T47D (cell line): ENCODE measurements at places on chromosomes 5 and 9.
A peak's percentile ranks its signal among the peaks of the same experiment; 100 is the strongest.

- DNase-seq: peak; percentile 6
Measured at GRCh38 chr5:9924614-9925013, 294.5 kb upstream of the TAS2R1 start.

DNA sequence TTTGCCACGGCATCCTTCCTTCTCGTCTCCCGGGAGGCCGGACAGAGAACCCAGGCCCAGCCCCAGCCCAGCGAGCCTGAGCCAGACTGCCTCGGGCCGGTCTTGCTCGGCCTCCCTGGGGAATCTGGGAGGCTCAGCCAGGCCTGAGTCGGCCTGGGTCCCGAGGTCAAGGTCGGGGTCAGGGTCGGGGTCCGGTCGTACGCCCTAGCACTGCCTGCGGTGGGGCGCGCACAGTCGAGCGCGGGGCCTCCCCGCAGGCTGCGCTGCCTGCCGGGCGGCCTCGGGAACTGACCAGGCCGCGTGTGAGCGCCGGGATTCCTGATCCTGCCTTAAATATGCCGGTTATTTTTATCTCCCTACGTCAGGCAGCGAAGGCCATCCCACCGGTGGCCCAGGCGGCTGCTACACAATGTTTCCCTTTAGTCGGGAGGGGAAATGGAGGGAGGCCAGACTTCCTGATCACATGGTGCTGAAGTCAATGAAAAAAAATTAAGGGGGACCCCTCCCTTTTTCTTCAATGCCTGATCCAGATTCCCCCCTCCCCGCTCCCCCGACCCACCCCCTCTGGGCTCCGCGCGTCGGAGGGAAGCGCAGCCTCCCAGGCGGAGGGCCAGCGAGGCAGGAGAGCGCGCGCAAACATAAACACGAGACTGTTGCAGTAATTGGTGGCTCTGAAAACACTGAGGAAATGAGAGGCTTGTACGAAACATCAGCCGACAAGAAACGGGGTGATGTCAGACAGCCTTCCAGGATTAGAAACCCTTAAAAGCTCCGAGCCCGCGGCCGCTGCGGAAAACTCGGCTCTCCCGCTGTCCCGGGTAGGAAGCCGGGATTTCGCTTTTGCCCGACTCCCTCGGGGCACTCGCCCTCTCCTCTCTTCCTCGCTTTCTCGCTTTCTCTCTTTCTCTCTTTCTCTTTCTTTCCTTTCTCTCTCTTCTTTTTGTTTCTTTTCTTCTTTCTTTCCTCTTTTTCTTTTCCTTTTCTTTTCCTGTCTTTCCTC lies 148.2 kb upstream of the KLF4 start:
- DNase-seq: peak; percentile 44

DNA sequence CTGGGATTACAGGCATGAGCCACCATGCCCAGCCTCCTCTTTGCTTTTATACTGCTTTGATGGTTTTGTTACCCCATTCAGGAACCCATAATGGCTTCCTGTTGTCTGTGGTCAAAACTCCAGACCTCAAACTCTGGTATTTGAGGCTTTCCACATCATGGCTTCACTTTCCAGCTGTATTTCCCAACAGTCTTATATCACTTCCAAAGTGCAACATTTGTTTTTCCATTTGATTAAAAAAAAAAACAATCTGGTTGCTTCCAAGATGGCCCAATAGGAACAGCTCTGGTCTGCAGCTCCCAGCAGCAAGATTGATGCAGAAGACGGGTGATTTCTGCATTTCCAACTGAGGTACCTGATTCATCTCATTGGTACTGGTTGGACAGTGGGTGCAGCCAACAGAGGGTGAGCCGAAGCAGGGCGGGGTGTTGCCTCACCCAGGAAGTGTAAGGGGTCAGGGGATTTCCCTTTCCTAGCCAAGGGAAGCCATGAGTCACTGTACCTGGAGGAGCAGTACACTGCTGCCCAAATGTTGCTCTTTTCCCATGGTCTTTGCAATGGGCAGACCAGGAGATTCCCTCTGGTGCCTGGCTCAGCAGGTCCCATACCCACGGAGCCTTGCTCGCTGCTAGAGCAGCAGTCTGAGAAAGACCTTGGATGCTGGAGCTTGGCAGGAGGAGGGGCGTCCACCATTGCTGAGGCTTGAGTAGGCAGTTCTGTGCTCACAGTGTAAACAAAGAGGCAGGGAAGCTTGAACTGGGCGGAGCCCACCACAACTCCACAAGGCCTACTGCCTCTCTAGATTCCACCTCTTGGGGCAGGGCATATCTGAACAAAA lies 458.4 kb downstream of the KDM4C start:
- no peak for DNase-seq

GRCh38 chr9:76223749-76224340 lies 170.4 kb downstream of the RFK start:
- no peak for DNase-seq

- no peak for DNase-seq
Measured at GRCh38 chr5:389891-390622, 52.9 kb upstream of the EXOC3 start.

DNA sequence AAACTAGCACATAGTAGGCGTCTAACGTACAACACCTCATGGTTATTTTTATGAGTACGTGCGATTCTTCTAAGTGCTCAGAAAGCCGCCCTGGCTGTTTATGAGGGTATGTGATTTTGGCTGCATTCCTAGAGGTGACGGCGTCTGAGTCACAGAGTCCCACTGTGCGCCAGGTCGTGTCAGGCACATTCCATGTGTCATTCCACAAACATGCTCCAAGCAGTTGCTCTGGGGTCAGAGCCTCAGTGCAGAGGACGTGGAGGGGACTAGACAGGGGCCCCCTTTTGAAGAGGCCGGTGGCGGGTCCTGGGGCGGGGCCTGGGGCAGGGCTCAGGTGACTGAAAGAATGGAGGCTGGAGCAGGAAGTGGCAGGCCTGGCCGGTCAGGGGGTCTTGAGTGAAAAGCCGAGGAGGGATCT lies 51.9 kb downstream of the NEK6 start:
- no peak for DNase-seq

DNA sequence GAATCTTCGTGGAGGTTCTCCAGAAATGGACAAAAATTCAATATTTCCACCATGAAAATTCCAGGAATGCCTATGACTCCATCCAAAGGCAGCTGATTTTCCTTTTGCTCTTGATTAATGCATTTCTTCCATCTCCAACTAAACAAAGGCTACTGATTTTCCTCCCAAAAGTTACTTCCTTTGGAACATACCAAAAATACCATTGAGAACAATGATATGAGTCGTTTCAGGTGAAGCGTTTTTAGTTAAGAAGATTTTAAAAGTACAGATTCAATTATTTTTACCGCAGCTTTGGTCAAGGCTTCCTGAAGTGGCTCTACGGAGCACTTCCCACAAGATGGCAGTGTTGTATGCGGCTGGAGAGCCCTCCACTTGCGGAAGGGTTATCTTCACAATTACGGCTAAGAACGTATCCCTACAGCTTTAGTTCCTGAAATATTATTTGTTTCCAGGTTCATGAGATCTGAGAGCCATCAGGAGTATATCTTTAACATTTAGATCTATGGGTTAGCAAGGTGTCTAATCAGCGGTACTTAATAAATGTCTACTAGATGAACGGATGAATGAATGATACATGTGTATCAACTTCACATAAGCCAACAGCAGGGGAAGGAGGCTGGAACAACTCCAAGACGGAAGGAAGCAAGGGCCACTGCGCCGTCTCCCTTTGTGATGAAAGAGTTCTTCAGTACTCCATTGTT lies 35.9 kb upstream of the ARSB start:
- DNase-seq: peak; percentile 68

DNA sequence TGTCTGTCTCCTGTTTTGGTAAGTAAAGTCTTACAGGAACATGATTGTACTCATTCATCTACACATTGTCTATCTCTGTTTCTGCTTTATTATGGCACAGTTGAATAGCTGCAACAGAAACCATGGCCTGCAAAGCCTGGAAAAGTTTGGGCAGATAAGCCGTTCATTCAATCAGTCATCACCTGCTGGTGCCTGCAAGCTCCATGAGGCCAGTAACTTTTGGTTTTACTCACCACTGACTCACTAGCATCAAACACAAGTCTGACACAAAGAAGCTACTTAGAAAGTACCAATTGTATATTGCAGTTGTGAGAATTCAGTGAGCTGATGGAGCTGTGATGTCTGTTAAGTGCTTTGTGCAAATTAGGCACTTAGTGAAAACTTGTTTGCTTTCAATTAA lies 373.6 kb upstream of the SGCD start:
- DNase-seq: no peak

GRCh38 chr5:29412979-29413378 lies 1780.5 kb upstream of the CDH6 start:
- no peak for DNase-seq

DNA sequence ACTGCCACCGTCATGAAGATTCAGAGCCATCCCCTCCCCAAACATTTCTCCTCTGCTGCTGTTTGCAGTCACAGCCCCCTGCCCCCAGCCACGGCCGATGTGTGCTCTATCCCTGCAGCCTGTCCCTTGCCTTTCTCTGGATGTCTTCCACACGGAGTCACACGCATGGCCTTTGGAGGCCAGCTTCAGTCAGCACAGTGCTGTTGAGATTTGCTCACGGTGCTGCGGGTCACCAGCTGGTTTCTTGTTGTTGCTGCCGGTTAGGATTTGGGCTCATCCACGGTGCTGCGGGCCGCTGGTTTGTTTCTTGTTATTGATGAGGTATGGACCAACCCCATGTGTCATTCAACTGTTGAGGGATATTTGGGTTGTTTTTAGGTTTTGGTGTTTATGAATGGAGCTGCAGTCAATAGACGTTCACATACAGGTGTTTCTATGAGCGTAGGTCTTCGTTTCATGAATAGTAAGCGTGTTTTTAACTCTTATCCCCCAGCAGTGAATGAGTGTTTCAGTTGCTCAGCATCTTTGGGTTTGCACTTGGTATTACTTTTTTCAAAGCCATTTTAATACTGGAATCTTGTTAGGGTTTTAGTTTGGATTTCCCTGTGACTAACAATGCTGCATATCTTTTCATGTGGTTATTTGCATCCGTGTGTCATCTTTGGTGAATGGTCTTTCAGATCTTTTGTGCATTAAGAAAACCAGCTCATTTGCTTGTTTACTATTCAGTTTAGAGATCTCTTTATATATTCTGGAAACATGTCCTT lies 57.6 kb downstream of the AHRR start:
- no peak for DNase-seq

DNA sequence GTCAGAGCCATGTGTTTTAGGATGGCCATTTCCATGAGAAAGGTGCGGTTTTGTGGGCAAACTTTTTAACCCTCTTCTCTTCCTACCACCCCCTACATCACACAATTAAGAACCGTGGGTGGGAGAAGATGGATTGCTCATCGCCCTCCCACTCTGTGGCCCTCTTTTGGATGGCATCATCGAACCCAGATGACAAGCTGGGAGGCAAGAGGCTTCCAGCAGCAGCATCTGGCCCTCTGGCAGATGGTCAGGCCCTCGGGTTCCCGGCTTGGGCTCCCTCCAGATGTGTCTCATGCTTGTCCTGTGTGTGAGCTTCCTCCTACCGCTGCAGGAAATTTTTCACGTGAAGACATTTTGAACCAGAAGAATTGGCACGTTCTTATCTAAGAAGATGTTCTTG lies 199.9 kb downstream of the EBF1 start:
- DNase-seq: no peak

- no peak for DNase-seq
Measured at GRCh38 chr5:168052686-168053085, 238.8 kb upstream of the WWC1 start.

- no peak for DNase-seq
Measured at GRCh38 chr9:2879803-2880202, 35.9 kb upstream of the PUM3 start.

DNA sequence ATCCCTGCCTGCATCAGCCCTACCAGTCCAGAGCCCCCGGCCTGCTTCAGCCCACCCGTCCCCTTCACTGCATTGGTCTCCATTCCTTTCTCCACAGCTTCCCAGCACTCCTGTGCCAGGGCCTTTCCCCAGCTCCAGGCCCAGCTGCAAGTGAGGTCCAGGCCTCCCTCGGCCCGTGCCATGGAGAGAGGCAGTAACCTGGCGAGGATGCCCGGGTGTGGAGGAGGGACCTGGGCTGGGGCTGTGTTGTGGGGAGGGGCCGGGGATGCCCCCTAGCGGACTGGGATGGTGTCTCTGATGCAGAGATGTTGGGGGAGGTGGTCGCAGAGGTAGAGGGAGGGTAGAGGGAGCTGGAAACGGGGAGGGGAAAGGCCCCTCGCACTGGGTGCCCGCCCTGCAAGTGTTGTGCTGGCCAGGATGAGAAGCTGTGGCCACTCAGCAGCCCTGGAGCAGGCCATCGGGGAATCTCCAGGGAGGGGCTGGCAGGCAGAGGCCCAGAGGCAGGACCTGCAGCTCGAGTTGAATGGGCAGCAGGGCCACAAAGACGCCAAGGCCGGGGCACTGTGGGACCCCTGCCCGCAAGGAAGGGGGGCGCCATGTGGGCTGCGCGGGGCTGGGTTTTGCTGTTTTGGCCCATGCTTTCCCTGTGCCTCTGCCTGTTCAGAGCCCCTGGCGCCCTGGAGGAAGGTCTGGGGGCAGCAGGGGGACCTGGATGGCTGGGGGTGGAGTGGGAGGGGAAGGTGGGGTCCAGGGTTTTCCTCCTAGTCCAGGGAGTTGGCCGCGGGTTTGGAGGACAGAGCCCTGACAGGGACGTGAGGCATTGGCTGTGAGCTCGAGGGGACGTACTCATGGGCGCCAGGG lies 26.0 kb upstream of the NKD2 start:
- DNase-seq: peak; percentile 32

GRCh38 chr5:163387589-163388343 lies 49.6 kb upstream of the CCNG1 start:
- DNase-seq: no peak

GRCh38 chr9:137031904-137032640 lies at the start of gene FUT7:
FUT7 (minus strand) TSS chr9:137032088; CDS start chr9:137031991, 97 bp downstream.
- DNase-seq: no peak

DNA sequence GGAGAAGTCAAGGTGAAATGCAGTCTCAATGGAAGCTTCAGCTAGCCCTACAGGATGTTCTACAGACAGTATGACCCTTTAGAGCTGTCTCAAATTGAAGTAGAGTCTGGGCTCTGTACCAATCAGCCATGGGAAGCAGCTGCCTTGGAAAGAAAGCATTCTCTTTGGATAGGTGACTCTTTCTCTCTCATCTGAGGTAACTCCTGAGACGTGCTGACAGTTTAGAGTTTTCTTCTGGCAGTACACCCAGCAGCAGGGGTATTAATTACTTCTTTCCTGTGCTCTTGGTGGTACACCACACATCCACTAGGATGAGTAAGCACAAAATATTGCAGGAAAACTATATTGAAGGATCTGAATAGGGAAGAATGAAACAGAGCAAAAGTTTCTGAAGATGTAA lies 329.6 kb upstream of the RGMB start:
- DNase-seq: no peak

DNA sequence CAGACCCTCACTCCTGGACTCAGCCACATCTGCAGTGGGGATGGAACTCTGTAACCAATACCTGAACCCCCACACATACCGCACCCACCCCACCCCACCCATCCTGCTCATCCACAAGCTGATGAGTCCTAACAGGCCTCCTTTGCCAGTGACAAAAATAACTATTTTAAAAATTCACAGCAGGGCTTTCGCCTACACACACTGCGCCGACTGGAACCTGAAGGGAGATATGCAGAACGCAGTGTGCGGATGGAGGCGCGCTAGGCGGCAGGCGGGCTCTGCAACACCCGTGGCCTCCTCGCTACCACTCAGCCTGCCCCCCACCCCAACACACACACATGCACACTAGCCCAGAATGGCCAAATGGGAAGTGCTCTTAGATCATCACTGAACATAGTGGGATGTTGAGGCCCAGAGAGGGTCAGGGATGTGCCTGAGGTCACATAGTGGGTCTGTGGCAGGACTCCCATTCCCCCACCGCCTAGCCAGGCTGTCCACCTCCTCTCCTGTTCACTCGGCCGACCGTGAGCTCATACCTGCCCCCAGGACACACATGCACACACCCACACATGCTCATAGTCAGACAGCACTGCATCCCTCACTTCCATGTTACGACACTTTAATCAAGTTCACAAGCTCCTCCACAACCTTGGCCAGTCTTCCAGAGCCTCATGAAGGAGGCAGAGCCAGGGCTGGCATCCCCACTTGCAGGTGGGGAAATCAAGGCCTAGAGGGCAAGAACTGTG lies 6.3 kb upstream of the CAMK2A start:
- DNase-seq: no peak
